ENCODE measurements at places on chromosomes 5 and 9.

- DNase-seq = no peak
Measured at GRCh38 chr9:128610897-128611296, 45.8 kb downstream of the DYNC2I2 start.

DNA sequence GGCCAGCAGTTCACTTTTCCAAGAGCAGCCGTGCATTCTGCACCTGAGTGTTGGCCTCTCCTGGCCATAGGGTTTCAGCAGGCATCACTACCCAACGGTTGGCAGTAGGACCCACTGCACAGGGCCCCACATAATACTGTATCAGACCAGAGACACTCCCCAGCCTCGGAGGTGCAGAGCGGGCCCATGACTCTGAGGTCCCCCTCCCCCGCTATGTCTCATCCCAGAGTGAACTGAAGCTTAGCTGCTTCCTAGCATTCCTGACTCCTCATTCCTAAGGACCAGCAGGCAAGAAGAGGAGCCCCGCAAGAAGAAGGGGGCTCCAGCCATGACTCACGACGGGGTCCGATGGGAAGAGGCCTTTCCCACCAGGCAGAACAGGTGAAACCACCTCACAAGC is 67.2 kb downstream of the CAMSAP1 start:
- DNase-seq = no peak

GRCh38 chr9:117860849-117861248 is 156.6 kb downstream of the TLR4 start:
- no peak for DNase-seq

- DNase-seq = no peak
Measured at GRCh38 chr9:128143525-128144238, 5.6 kb upstream of the LCN2 start.

GRCh38 chr5:117496801-117497200 is 922.2 kb upstream of the SEMA6A start:
- no peak for DNase-seq

DNA sequence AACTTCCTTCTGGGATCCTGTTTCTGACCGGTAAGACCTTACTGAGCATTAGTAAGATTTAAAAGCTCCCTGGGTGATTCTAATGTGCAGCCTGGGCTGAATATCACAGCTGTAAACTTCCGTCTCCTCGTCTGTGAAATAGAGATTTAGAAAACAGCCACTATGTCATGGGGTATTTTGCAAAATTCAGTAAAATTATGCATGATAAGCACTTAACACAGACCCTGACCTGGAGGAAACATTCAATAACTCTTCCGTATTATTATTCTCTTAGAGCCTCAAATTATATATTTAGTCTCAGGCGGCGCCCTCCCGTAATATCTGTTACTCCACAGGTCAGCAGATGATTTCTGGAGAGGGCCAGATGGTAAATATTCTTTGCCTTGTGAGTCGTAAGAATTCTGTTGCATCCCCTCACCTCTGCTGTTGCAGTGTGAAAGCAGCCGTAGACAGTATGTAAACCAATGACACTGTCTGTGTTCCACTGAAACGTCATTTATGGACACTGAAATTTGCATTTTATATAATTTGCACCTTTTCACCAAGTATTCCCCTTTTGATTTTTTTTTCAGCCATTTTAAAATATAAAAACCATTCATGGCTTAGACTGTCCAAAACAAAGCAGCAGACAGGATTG is 39.2 kb upstream of the RARS1 start:
- DNase-seq = no peak

Measured in CD4-positive, alpha-beta T cell treated with Interleukin-15 for 4 hours (primary cell).